Stimulated activated CD8-positive, alpha-beta memory T cell treated with anti-CD3 and anti-CD28 coated beads, Interleukin-15, amount 100 ng/mL, for 1 hour (primary cell): ENCODE measurements at places on chromosomes 3 and 15.

GRCh38 chr3:141212101-141212500, 19.5 kb upstream of the PXYLP1 start:
- DNase-seq: no peak

GRCh38 chr3:178593786-178594185, 57.5 kb downstream of the KCNMB2 start:
- no peak for DNase-seq

GRCh38 chr3:73115806-73116205, 54.3 kb downstream of the EBLN2 start:
- DNase-seq: no peak

GRCh38 chr15:36964626-36965025, 135.7 kb downstream of the MEIS2 start:
- no peak for DNase-seq

- no peak for DNase-seq
Observed at GRCh38 chr3:98433764-98434163, 29.2 kb upstream of the OR5K1 start.

DNA sequence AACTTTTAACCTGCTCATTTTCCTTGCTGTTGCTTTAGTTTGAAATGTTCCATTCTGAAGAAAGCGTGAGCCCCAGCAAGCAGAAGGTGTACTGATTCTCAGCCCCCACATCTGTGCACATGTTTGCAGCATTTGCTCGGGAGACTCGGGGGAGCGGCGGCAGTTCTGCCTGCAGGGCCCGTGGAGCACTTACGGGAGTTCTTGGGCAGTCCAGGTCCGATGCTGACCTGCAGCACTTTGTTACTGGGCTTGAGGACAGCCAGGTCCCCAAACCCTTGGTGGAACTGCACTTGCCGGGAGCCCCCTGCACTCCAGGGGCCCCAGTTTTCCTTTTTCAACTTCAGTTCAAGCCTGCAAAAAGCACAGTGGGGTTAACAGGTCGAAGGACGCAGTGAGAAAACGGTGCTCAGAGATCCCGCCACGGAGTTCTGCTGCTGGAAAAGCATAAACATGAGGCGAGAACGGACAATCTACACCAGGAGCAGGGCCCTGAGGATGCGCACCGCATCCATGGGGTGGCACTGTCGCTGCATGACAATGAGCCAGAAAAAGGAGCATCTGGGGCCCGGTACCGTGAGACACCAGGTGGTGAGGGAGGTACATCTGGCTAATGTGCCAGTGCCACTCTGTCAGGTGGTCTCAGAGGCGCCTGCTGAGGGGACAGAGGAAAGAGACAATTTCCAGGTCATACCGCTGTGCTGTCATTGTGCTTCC, 45.6 kb upstream of the LDHAL6B start:
- no peak for DNase-seq

DNA sequence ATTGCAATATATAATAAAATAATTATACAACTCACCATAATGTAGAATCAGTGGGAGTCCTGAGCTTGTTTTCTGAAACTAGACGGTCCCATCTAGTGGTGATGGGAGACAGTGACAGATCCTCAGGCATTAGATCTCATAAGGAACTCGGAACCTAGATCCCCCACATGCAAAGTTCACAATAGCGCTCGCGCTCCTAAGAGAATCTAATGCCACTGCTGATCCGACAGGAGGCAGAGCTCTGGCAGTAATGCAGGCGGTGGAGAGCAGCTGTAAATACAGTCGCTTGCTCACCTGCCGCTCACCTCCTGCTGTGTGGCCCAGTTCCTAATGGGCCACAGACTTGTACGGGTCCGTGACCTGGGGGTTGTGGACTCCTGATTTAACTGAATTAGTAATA, 87.8 kb downstream of the P3H2 start:
- DNase-seq: no peak

DNA sequence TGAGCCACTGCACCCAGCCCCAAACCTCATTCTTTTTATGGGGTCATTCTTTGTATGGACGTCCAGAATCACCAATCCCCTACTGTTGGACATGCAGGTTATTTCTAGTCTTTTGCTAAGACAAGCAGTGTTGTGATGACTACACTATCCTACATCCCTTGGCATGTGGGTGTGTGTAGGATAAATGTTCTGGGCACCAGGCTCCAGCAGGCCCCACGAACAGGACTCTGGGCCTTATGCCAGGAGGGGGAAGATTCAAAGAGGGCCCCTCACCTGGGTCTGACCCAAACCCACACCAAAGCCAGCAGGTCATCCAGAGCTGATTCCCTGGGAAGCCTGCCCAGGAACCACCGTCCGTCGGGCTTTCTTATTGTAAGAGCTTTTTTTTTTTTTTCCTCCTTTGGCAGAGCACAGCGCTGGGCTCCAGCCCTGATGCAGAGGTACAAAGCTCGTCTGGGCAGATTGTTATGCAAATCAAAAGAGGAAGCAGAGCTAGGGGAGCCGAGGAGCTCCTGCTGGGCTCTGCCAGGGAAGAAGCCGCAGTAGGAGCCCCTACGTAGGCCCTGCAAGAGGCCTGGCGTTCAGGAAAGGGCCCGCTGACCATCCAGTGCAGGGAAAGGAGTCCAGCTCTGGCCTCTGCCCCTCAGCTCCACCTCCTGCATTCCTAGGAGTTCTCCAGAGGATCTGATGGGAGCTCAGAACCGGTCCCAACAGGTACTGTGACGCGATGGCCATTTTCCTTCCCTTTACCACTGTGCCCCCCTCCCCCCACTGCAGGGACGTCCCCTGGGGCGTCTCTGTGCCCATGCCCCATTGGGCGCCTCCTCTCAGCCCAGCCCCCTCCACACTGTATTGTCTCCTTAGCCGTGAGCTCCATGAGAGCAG, 29.0 kb upstream of the FURIN start:
- DNase-seq: no peak

DNA sequence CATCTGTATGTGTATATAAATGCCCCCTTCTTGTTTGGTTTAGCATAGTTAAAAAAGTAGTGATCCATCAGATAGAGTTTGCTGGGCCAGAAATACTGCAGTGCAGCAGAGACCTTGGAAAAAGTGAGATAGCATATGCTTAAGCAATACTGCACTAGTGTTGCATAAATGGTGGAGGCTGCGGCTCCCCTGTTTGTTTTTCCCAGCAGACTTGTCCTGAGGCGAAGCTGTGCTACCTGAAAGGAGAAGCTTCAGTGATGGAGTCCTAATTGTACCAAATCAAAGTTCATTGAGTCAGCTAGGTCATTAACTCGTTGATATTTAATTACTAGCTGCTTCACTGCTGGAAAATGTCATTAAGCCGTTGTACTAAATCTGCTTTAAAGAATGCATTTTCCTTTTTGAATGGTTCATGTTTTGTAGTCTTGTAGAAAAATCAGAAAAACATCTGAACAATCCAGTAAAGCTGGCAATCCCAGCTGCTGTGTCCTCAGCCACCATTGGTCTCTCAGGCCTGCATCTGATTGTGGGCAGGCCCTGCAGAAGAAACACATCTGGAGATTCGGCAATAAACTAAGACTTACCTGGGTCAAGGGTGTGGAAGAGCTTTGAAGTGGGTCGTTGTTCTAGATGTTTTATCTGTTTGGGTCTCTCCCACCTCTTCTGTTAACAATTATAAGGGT, 169.6 kb downstream of the B3GALNT1 start:
- no peak for DNase-seq

DNA sequence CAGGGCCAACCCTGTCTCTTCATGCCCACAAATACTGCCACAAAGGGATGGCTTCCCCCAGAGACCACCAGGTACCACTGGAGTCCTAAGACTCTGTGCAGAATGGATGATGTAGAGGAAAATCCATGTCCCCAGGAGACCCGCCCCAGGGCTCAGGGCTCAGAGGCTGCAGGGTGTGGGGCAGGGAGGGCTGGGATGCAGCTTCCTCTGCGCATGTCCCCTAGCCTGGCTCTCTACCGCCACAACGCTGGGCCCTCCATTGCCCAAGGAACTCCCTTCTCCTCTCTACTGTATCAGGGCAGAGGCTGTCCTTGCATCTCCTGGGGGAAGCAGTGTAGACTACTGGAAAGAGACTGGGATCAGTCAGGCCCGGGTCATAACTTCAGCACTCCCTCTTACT, 19.5 kb upstream of the TICRR start:
- DNase-seq: no peak

- DNase-seq: no peak
Observed at GRCh38 chr3:171279972-171280371, 180.2 kb downstream of the TNIK start.

- no peak for DNase-seq
Observed at GRCh38 chr3:193897288-193897687, 238.7 kb upstream of the HES1 start.
